Eye (tissue), 1 donor: ENCODE measurements at places on chromosomes 12 and 14.

- no peak for DNase-seq
These were observed 27.9 kb downstream of the BCL2L14 start for GRCh38 chr12:12098691-12099015.

GRCh38 chr12:25692115-25693035 is 139.3 kb upstream of the LMNTD1 start:
- peak; percentile 63 for DNase-seq

GRCh38 chr12:91954747-91955146 is 190.9 kb downstream of the BTG1 start:
- no peak for DNase-seq

DNA sequence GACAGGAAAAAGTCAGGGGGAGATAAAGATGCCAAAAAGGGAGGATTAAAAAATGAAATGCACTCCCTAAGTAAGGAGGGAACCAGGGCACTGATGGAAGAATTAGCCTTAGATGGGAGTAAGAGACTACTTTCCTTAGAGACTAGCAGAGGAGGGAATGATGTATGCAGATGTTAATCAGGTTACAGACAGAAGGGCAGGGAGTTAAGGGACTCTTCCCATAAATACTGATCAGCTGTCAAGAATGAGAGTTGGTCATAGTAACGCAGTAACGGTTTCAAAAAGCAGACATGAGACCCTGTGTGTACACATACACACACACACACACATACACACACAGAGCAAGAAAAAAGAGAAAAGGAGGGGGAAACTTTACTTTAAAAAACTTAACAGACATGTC is 93.4 kb downstream of the PHLDA1 start:
- no peak for DNase-seq

- DNase-seq: peak; percentile 34
These were observed 13.9 kb downstream of the PDZRN4 start for GRCh38 chr12:41202051-41202450.

DNA sequence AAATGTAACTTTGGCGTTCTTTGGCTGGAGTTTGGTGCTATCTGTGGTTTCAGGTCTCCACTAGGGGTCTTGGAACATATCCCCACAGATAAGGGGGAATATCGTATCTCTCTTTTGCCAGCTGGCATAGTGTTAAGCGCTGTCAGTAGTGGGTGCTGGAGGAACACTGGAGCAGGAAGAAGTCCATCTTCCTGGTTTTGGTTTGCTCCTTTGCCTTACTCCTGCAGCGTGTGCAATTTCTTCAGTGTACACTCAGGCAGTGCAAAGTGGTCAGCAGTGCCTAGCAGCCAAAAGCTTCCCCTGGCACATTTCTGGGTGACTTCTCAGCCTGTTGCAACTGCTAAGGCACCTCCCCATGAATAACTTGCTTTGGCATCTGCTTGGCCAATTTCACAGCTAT is 11.7 kb upstream of the RIPK3 start:
- no peak for DNase-seq

- DNase-seq: no peak
These were observed 81.2 kb downstream of the CHGA start for GRCh38 chr14:93003945-93004698.

GRCh38 chr12:6998715-6999451 is 19.4 kb downstream of the LPCAT3 start:
- DNase-seq: no peak

DNA sequence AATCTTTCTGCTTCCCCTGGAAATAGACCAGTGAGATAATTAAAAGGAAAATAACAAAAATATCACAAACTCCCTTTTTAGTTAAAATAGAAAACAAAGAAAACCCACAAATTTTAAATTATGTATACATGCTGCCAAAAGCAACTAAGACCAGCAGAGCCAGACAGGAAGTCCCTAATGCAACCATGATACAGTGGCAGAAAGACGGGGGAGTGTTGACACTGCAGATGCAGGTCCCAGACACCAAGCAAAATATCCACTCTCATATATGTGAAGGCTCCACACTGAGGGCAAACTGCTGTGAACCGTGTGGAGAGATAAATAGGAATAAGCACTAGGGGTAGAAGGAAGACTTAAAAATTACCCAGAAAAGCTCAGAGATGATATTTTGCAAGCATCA is 401.0 kb downstream of the BTG1 start:
- no peak for DNase-seq

DNA sequence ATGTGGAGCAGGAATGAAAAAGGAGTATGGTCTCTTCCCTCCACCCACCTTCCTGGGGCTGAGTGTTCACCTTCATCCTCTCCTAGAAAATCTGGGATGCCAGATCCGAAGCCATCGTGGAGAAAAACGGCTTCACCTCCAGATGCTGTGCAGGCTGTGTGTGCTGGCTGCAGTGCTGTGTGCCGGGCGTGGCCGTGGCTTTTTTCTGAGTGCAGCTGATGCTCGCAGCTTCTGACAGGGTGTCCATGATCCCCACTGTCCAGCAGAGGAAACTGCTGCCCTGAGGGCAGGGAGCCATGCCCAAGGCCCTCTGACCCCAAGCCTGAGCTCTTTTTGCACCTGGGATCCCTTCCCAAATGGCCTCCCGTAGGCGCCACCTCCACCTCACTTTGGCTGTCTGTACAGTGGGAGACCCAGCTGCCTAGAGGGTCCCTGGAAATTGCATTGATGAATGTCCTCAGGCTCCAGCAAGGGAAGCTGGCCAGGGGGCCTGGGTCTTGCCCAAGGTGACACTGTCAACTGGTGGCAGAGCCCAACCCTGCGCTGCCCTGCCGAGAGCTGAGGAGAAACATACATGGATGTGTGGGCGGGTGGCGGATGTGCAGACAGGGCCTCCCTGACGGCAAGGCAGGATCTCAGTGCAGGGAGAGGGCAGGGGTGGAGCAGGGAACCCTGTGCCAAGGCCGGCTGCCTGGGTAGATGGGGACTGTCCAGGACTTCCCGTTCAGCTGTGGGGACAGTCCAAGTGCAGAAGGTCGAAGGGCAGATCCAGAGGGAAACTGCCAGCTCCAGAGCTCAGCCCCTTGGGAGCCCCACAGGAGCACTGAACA is 53.3 kb downstream of the BEGAIN start:
- no peak for DNase-seq

- DNase-seq: no peak
These were observed 132.4 kb upstream of the NEDD1 start for GRCh38 chr12:96774496-96775256.

GRCh38 chr14:69755784-69756183 is 11.2 kb upstream of the SRSF5 start:
- no peak for DNase-seq

GRCh38 chr14:68911594-68912227 is 67.4 kb downstream of the ACTN1 start:
- peak; percentile 94 for DNase-seq

GRCh38 chr12:110743571-110744093 is 941 bp upstream of the PPP1CC start:
- DNase-seq: peak; percentile 79

DNA sequence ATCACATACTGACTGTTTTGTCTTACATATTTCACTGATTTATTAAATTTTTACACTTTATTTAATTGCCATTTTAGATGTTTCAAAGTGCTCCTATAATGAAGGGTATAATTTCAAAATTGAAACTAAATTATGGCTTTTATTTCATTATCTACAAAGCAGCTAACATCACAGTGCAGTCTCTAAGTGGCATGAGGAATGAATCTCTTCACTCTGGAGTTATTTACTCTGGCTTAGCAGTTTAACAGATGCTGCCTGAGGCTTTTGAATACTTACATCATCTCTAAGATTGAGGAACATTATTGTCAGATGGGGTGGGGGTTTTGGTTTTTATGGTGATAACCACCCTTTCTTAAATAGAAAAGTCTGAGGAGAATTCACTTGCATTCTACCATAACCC is 386.4 kb downstream of the TRHDE start:
- DNase-seq: no peak

DNA sequence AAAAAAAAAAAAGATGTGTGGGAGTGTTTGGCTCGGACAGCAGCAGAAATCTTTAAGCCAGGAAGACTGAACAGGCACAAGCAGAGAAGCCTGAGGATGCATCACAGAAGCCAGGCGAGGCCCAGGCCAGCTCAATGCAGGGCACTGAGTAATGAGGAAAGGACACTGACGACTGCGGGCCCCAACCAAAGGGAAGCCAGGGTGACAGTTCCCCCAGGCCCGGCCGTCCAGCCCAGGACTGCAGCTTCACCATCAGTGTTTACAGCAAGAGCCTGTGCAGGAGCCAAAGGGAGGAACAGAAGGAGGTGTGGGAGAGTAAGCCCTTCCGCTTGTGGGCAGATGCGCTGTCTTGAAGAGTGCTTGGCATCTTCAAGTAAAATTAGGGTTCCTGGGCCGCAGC is 205.3 kb upstream of the SFSWAP start:
- DNase-seq: no peak

DNA sequence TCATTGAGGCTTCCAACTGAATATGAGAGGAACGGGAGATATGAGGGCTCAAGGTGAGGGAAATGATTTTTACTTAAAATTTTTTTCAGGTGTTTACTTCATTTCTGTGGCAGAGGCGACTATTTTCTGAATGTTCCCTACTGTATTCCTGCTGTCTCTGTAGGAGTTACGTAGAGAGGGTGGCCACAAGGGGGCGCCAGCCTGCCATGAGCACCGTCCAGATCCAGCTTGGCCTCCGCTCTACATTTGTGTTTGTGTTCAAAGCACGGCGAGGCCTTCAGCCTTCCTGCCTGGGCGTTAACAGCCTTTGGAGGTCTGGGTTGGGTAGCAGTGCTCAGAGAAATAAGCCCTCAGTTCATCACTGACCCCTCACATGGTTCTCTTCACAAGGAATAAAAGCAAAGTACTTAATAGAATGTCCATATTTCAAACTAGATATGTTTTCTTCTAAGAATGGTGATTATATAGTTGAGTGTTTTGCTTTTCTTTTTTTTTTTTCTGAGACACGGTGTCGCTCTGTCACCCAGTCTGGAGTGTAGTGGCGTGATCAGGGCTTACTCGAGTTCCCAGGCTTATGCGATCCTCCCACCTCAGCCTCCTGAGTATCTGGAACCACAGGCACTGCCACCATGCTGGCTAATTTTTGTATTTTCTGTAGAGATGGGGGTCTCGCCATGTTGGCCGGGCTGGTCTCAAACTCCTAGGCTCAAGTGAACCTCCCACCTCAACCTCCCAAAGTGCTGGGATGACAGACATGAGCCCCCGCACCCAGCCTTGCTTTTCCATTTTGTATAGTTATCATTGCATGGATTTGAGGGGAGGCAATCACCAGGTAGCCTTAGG is 22.3 kb downstream of the CKB start:
- peak; percentile 95 for DNase-seq

DNA sequence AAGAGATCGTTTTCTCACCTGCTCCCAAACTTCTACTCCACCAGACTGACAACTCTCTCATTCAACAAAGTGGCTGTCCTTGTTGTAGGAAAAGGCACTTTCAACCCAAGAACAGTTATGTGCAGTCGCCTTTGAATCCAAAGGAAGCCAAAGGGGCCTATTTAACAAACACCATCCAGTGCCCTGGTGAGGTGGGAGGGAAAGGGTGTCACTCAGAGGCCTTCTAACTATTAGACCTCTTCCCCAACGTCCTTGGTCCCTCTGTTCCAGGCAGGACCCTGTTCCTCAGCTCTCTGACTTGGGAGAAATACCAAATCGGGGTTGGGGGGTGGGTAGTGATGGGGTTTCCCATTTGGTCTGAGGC is 3.2 kb downstream of the SIX4 start:
- DNase-seq: no peak

- DNase-seq: no peak
These were observed 128.2 kb downstream of the GRIP1 start for GRCh38 chr12:66550626-66551025.

- DNase-seq: peak; percentile 81
These were observed 34.4 kb upstream of the SYCP3 start for GRCh38 chr12:101773650-101774162.

DNA sequence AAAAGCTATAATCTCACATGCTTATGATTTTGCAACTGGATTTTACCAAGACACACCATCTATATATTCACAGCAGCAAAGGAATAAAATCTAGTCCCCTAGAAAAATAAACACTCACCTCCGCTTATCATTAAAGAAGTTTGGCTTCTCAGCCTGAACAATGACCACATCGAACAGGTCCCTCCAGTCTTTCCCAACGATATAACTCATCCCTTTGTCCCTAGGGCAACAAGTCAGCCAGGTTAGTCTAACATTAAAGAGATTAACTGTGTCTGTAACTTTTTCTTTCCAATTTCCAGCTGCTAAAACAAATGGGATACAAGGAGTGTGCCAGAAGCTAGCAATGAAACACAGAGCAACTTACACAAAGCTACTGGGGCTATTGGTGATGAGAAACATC is 48.0 kb downstream of the NT5DC3 start:
- no peak for DNase-seq

- peak; percentile 3 for DNase-seq
These were observed 547.1 kb downstream of the CCER1 start for GRCh38 chr12:90407841-90408240.

GRCh38 chr12:125549171-125549570 is 483.9 kb downstream of the AACS start:
- DNase-seq: no peak
